NCI-H82 (cell line): ENCODE measurements at places on chromosomes 4 and X.

GRCh38 chrX:66200050-66200664 is 36.1 kb downstream of the HEPH start:
- no peak for DNase-seq

DNA sequence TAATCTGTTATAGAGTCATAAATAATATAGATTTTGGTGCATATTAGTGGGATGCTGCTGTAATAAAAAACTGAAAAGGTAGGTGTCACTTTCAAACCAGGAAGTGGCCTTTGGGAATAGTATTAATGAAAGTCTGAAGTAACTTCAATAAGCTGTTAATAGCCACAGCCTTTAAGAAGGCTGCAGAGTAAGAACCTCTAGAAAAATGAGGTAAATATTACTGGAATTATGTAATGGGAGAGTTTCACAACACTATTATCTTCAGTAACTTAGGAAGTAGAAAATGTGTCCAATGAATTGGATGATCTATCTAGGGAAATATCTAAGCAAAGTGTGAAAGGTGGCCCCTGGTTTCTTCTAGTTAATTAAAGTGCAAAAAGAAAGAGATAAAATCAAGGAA is 104.7 kb downstream of the NCAPG start:
- DNase-seq: no peak

- DNase-seq: no peak
These were observed 693.6 kb upstream of the HS3ST1 start for GRCh38 chr4:12122316-12122715.

DNA sequence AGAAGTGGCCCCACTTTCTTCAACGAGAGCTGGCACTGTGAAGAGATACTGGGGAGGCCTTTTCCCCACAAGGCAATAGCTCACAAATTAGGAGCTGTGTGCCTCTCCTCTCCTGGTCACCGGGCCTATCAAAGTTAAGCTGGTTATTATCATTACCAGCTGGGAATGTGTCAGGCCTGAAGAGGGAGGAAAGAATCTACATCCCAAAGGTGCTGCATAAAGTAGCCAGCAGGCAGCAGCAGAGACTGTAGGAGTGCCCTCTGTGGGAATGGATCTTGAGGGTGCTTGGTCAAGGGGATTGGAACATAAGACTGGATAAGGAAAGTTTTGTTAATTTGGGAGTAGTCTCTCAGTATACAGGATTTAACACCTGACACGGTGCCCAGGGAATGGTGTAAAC is 9.1 kb upstream of the TMPRSS11D start:
- peak; percentile 27 for DNase-seq

DNA sequence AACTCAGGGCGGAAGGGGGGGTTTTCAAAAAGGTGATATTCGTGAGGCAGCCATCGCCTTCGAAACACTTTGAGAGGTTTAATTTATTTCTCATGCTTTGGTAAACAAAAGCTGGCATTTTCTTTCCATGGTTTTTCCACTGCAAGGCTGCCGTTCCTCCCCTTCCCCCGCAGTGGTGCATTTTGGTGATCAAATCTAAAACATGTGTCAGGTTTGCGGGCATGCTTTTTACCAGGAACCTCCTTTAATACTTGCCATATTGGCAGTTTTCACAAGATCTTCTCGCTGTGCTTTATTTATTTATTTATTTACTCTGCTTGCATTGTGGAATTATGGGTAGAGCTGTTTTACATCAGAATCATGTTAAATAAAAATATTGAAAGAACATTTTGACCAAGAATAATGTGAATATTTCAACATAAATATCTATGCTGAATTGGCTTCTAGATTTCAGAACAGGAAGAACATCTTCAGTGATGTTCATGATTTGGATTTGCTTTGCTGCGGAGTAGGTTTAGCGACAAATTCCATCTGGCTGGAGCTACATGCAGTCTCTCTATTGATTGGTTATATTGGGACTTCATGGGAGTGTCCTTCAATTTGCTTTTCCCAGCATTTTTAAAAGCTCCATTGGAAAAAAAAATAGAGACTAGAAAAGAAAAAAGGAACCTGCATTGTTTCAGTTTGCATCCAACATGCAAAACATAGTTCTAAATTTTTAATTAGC is 54.4 kb downstream of the STOX2 start:
- DNase-seq: no peak

DNA sequence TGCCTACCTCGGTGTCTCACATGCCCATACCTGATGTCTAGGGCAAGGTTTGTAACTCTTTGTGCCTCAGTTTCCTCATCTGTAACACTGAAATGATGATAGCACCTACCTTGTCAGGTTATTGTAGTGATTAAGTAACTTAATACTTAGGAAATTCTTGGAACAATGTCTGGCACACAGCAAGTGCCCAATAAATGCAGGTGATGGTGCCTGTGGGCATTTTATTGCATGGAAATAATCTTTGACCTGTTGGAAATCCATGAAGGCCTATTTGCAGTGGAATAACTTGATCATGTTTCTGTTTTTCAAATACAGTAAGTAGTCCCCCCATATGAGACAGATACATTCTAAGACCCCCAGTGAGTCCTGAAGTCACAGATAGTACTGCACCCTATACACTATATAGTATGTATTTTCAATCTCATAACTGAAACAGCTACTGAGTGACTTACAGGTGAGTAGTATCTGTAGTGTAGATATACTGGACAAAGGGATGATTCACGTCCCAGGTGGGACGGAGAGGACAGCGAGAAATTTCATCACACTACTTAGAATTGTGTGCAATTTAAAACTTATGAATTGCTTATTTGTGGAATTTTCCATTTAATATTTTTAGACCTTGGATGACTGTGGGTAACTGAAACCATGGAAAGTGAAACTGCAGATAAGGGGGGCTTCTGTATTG is 42.1 kb downstream of the AFF1 start:
- no peak for DNase-seq

DNA sequence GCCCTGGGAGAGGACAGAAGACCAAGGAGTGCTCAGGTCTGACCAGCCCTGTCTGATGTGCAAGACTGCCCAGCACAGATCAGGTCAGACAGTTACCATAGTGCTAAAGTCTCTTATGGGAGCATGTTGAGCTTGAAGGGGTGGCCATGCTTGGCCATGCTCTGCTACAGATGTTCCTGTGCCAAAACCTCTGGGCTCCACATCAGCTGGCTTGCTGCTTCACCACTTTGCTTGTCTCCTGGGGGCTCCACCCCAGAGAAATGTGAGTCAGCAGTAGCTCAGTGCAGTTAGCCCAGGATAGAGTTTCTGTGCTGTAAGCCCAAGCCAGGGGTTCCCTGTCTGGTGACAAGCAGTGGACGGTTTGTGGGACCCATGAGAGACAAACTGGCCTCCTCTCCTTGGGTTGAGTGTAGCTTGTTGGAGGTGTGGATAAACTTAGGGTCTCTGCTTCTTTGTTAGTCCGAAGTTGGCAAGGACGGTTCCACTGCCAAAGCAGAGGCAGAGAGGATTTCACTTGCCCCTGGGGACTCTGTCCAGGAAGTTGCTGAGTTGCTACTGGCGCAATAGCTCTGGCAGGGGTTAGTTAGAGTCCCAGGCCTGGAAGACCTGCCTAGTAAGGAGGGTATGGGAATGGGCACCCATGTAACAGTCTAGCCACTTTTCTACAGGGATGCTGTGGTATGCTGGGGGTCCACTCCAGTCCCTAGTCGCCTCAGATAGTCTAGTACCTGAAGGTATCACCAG is 8.7 kb upstream of the TMSB15C start:
- no peak for DNase-seq

GRCh38 chrX:23557070-23557469 is 110.2 kb upstream of the PRDX4 start:
- DNase-seq: no peak

DNA sequence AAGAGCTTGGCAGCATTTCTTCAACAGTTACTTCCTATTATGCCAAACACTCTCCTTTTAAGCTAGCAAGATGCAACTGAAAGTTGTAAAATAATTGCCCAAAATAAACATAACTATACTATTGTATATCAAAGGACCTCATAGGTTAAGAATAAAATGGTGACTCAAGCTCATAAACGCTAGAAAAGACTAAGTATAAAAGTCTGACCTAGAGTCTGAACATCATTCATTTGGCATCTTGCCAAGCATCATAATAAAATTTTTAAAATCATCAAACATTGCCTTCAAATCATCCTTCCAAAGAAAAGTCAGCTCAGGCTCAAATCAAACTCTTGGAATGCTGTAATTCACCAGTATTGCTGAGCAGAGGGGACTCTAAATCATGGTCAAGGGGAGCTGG is 281.2 kb downstream of the QDPR start:
- no peak for DNase-seq

DNA sequence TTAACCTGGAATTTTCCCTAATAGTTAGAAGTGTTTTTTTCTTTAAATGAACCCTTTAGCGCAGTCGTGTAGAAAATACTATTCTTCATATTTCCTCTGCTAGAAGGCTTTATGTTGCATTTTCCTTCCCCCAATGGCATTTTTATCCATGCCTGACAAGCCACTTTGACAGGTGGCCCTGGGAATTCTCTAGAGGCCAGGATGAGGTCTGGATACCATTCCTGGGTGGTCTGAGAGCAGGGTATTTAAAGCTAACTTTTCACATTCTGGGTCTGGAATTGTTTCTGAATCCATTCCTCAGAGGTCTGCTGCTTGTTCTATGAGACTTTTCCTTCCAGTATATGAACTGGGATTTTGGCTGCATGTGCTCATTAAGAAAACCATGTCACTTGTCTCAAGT is 31.2 kb upstream of the PDGFRA start:
- DNase-seq: no peak

- DNase-seq: no peak
These were observed 223.1 kb upstream of the LEF1 start for GRCh38 chr4:108391701-108392455.

- no peak for DNase-seq
These were observed 5.2 kb downstream of the NAAA start for GRCh38 chr4:75935628-75936027.
